NCI-H226 (cell line): ENCODE measurements at places on chromosomes 12 and 14.
A peak's percentile ranks its signal among the peaks of the same experiment; 100 is the strongest.

- peak; percentile 72 for DNase-seq
These were observed 559.9 kb downstream of the C12orf50 start for GRCh38 chr12:87469295-87469694.

GRCh38 chr12:89072294-89073026 lies 279.8 kb downstream of the DUSP6 start:
- DNase-seq = no peak

DNA sequence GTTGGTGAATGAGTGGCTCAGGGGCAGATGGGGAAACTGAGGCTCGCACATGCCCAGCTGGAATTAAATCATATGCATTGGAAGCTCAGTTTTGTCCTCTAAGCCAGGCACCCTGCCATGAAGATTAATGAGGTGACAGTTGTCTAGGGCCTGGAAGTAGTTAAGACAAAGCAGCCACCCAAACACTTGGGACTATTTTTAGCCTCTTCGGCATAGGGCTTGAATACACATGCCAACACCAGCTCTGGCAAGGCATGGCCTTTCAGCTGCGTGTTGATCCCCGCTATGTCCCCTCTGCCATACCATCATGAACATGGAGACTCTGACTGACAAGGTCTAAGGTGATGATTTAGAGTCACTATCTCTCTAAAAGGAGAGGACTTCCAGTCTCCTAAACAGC lies 250.2 kb downstream of the KSR2 start:
- no peak for DNase-seq

GRCh38 chr12:93827669-93828068 lies 150.5 kb downstream of the CRADD start:
- no peak for DNase-seq

- no peak for DNase-seq
These were observed 13.1 kb downstream of the NKX2-1 start for GRCh38 chr14:36506732-36507614.

DNA sequence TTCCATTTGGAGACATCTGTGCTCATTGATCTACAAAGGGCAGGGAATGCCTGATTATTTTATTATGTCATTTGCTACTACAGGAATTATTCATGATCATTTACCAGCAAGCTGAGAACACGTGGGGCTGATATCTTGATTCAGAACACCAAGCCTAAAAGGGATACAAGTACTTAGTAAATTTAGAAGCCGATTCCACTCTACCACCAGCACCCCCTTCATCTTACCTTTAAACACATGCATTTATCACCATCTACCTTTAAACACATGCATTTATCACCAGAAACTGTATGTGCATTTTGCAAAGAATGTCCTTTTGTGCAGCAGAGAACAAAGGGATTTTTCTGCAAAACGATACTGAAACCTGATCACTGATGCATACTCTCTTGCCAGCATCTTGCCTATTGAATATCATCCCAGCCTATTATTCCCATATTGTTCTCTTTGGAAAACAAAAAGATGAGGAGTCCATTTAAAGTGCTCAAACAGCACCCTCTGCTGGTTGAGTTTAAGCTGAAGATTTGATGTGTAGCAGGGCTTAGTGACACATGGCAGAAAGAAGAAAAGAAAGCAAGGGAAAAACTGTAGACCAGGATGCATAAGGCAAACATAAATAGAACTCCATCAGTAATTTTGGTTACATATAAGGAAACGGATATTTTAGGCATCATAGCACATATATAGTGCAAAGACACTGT lies 132.6 kb upstream of the PLEKHG7 start:
- DNase-seq = peak; percentile 38

- no peak for DNase-seq
These were observed at the start of gene KCNK13 for GRCh38 chr14:90061685-90062126. KCNK13 (plus strand) TSS chr14:90061994; CDS start chr14:90062206, 212 bp downstream.

GRCh38 chr14:73851000-73851399 lies 631 bp upstream of the PTGR2 start:
- DNase-seq = peak; percentile 24

DNA sequence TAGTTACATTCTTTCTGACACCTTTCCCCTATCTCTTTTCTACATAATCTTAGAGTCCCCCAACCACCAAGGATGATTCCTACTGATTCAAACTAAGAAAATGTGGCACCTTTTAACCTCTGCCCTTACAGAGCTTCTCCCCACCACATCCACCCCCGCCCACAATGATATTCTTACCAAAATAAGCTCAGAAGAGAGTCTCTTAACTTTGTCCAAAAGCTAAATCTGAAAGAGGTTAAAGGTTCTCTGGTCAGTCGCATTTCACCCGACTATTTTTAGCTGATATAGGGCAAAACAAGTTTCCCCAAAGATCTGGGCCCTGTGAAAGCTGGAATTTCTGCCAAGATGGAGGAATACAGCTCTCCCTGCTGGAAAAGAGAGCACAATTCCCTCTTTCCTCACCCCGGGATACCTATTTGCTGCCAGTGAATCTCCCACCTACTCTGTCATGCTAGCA lies 128.6 kb downstream of the ZFP36L1 start:
- no peak for DNase-seq

- no peak for DNase-seq
These were observed 185.6 kb downstream of the DACT1 start for GRCh38 chr14:58823312-58823711.

DNA sequence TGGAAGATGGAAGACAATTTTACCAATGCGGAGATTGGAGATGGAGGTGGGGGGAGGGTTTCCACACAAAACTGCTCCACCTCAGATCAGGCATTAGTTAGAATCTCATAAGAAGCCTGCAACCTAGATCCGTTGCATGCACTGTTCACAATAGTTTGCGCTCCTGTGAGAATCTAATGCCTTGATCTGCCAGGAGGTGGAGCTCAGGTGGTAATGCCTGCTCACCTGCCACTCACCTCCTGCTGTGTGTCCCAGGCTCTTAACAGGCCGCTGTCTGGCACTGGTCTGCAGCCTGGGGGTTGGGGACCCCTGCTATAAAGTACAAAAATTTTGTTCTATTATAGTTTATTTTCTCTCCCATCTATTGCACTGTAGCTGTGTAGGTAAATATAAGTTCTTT lies 84.9 kb upstream of the FOXG1 start:
- no peak for DNase-seq

- no peak for DNase-seq
These were observed 214.1 kb downstream of the NUAK1 start for GRCh38 chr12:105924526-105925208.

- no peak for DNase-seq
These were observed 38.0 kb upstream of the RAP1B start for GRCh38 chr12:68572661-68573060.

GRCh38 chr12:11838403-11838802 lies 188.9 kb downstream of the ETV6 start:
- no peak for DNase-seq

- no peak for DNase-seq
These were observed 672 bp upstream of the SCFD1 start for GRCh38 chr14:30621354-30621939.

GRCh38 chr12:65306366-65307168 lies 28.1 kb downstream of the MSRB3 start:
- peak; percentile 15 for DNase-seq
